ENCODE measurements at places on chromosomes 5 and 9. TPM values are rescaled to one million over a fixed set of nuclear protein-coding genes. Genes with fewer than 3 reads are reported as not detected.

DNA sequence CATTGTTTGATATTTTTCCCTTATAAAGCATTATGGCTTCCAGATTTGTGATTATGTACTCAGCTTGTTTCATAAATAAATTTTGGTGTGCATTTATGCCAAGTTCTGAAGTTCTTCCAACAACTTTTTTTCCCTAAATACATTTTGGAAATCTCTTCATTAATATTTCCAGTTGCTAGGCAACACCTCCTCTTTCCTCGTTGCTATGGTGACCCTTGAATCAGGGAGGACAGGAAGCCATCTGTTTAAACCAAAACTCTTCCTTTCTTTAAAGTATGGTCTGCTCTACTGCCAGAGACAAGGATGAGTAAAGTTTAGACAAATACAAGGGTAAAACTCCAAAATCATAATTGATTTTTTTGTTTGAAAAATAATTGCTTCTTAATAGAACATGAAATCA, 779.3 kb downstream of the CDH9 start:
- H3K36me3 ChIP-seq = no peaks in the 10 kb centered on the region
- H3K4me3 ChIP-seq = no peak overlapping the region
- H3K27me3 ChIP-seq = no peaks in the 10 kb centered on the region
- no peak overlapping the region for H3K27ac ChIP-seq

DNA sequence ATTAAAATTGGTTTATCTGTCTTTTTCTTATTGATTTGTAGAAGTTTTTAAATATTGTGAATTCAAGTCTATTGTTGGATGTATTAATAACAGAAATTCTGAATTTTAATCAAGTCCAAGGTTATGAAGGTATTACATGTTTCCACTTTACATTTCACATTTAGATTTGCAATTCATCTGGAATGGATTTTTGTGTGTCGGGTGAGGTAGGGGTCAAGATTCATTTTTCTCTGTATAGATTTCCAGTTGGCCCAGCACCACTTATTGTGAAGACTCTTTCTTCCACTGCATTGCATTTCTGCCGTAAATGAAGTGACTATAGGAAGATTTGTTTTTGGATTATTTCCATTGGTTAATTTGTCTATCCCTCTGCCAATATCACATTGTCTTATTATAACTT, 35.5 kb upstream of the DMRT2 start:
- no peak overlapping the region for H3K27ac ChIP-seq
- no peaks in the 10 kb centered on the region for H3K36me3 ChIP-seq
- H3K4me3 ChIP-seq = no peak overlapping the region

DNA sequence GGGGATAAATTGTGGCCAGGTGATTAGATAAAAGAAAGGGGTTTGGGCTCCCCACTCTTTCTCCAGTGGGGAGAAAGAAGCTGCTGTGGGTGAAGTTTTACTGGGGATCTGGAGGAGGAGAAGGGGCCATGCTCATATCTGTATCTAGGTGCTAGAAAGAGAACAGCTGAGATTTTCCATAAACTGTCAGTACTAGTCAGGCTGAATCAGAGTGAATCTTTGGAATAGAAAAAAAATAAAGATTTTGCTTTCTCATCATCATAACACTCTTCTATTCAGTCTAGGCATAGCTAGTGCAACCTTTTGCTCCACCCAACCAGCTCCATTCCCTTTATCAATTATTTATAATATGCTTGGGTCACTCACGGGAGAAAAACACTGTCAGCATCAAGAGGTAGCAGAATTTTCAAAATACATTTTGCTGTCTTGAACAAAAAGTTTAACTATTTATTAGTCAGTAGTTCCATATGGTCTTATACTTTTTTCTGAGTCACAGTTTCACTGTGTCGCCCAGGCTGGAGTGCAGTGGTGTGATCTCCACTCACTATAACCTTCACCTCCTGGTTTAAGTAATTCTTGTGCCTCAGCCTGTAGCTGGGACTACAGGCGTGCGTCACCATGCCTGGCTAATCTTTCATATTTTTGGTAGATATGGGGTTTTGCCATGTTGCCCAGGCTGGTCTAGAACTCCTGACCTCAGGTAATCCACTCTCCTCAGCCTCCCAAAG, 21.3 kb upstream of the ERMP1 start:
- H3K27ac ChIP-seq = no peak overlapping the region
- DNase-seq = no peak
- H3K4me1 ChIP-seq = no peaks in the 10 kb centered on the region
- H3K36me3 ChIP-seq = no peaks in the 10 kb centered on the region

- DNase-seq = no peak
- no peaks in the 10 kb centered on the region for H3K4me1 ChIP-seq
- no peaks in the 10 kb centered on the region for H3K36me3 ChIP-seq
Measured at GRCh38 chr5:135203019-135203418, 169.0 kb upstream of the PITX1 start.

DNA sequence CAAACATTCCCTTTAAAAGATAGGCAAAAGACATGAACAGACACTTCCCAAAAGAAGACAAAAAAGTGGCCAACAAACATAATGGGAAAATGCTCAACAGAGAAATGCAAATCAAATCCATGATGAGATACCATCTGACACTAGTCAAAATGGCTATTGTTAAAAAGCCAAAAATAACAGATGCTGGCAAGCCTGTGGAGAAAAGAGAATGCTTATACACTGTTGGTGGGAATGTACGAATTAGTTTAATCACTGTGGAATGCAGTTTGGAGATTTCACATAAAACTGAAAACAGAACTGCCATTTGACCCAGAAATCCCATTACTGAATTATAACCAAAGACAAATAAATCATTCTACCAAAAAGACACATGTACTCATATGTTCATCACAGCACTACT, 58.3 kb upstream of the WDR41 start:
- no peak for DNase-seq
- H3K36me3 ChIP-seq = no peaks in the 10 kb centered on the region
- no peak overlapping the region for H3K4me3 ChIP-seq
- H3K27ac ChIP-seq = no peak overlapping the region
- H3K4me1 ChIP-seq = no peaks in the 10 kb centered on the region

The FAM120A gene
- total RNA-seq = 36.8 TPM

The AGXT2 gene
- not detected for total RNA-seq
